ENCODE measurements at places on chromosomes 13 and 19. TPM values are rescaled to one million over a fixed set of nuclear protein-coding genes. Genes with fewer than 3 reads are reported as not detected.

Gene ATCAY
- total RNA-seq, result not detected

Gene SRRM5
- not detected for total RNA-seq

Gene ADPRHL1
- total RNA-seq, result 7.4 TPM

Gene PPP5C
- total RNA-seq, result 47.3 TPM

Gene SMAD9
- total RNA-seq, result 1.9 TPM

Gene ATP4B
- not detected for total RNA-seq

Gene NUCB1
- 199 TPM for total RNA-seq

Gene MAST1
- total RNA-seq, result 2.7 TPM

Gene UPF3A
- 57.3 TPM for total RNA-seq

Gene CAPS
- 8.5 TPM for total RNA-seq

Gene LYL1
- total RNA-seq, result 2.2 TPM

Gene C1QTNF9B
- 1.1 TPM for total RNA-seq

Gene SERTM1
- total RNA-seq, result not detected

Gene TEX26
- total RNA-seq, result not detected

Gene CDC42EP5
- total RNA-seq, result 4.6 TPM

Gene RAB11B
- total RNA-seq, result 104 TPM

Gene C5AR1
- 1.6 TPM for total RNA-seq

Gene OVOL3
- total RNA-seq, result not detected

Gene IGFL1
- total RNA-seq, result not detected

Gene FARP1
- 27.2 TPM for total RNA-seq

Gene PARP4
- 45.0 TPM for total RNA-seq

Gene PGLYRP2
- not detected for total RNA-seq

Gene HIPK4
- total RNA-seq, result 0.21 TPM

Gene OR10H1
- not detected for total RNA-seq

Gene NKPD1
- 50.7 TPM for total RNA-seq

Measured in suprapubic skin (tissue), 4 donors.